ENCODE measurements at places on chromosomes 5 and 9.

DNA sequence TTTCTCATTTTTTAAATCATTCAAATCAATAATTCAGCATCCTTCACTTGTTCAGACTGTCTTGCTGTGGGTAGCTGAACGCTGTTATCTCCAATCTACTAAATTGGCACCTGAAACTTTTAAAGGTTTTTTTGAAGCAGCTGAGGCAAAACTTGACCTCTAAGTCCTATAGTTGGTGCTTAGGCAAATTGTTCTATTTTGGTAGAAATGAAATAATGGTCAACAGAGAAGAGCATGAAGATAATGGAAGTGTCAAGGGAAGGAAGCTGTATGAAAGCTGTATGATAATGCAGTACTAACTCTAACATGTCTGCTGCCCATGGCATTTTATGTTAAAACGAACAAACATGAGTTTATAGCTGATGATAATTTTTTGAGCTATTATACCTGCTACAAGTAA lies 138.0 kb downstream of the GDNF start:
- no peak for DNase-seq

DNA sequence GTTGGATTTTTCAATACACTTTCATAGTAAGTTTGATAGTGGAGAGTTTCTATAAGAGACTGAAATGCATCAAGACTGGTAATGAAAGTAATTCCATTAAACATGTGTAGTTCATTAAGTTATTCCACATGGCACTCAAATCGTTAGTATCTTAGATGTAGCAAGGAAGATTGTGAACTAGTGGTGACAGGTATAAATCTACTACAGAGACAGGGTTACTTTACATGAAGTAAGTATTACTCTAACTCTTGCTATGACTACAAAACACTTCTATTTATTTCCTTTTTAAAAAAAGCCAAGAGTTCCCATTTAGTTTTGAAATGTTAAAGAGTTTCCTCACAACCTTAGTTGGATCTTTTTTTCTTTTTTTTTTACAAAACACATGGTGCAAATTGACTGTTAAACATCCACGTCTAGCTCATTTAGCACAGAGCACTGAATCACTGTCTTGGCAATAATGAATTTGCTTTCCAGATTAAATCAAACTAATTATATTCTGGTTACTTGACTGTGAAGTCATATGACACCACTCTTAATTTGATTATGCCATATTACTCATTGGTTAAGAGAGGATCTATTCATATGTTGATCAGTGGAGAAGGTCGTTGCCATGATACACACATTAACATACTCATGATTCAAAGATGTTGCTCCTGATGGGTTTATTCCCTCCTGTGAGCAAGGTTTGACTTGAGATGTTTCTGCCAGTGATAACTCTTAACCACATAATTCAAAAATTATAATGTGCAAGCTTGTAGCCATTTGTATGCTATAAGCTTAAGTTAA lies 644.8 kb downstream of the EFNA5 start:
- no peak for DNase-seq

DNA sequence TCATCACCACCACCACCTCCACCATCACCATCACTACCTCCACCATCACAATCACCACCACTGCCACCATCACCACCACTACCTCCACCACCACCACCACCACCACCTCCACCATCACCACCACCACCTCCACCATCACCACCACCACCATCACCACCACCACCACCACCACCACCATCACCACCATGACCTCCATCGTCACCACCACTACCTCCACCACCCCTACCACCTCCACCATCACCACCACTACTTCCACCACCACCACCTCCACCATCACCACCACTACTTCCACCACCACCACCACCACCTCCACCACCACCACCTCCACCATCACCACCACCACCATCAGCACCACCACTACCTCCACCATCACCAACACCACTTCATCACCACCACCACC lies 23.5 kb upstream of the ADCY2 start:
- DNase-seq: no peak

DNA sequence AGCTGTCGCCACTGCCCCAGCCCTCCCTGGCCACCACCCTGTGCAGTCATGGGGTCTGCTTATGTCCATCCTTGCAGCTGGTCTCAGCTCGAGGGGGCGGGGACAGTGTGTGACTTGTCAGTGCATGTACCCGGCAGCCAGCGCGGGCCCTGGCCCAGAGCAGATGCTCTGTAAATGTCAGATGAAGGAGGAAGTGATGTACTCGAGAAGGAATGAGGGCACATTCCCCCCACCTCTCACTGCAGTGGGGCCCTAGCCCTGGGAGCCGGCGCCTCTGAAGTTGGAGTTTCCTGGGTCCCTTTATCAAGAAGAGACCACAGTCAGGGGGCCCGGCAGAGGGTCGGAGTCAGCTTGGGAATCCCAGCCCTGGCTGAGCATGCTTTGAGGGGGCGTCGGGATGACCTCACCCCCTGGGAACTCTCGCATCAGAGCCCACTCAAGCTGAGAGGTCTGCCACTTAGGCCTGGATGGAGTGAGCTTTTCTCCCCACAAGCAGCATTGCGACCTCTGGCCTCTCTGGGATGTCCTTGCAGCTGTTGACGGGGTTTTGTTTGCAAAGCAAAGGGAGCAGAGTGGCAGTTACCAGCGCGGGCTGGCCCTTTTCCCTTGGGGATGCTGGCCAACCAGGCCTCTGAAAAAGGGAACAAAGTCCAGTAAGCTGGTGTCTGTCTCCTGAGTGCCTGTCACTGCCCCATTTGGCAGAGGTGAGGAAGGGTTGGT lies 19.0 kb downstream of the NEURL1B start:
- DNase-seq: no peak

DNA sequence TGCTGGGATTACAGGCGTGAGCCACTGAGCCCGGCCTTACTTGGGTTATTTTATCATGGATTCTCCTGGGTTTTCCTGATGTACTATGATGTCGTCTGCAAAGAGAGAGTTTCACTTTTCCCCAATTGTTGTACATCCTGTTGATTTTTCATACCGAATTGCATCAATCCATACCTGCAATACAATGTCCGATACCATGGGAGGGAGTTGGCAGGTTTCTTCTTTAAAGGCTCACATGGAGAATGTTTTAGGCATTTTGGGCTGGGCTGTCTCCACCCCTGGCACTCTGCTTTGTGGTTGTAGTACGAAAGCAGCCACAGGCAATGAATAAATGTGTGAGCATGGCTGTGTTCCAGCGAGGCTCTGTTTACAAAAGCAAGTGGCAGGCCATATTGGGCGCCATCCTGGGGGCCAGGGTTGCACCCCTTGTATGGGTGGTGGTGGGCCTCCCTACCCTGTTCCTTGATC lies 35.1 kb upstream of the EXOC3 start:
- DNase-seq: no peak

DNA sequence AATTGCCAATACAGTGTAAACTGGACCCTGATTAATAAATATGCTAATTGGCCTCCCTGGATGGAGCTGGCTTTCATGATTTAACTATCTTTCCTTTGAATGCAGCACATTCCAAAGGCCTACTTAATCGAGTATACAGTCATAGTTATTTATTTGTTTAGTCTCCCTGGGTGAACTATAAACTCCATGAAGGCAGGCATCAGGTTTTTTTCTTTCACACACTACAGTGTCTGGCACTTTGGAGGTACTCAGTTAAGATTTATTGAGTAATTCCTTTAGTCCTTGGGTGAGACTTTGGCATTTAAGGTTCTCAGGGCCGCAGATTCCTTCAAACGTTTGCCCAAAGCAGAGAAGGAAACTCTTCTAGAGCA lies 20.5 kb downstream of the RUSC2 start:
- DNase-seq: no peak

DNA sequence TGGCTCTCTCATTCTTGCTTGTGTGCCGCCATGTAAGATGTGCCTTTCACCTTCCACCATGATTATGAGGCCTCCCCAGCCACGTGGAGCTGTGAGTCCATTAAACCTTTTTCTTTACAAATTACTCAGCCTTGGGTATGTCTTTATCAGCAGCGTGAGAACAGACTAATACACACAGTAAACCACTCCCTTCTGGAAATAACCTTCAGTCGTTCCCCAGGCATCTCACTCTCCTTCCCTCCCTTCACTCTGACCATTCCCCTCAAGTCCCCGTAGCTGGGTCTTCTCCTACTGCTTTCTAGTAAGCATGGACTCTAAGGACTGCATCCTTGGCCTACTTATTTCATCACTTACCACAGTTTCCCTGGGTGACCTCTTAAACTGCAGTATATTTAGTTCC lies 493.9 kb downstream of the CCDC171 start:
- DNase-seq: no peak

DNA sequence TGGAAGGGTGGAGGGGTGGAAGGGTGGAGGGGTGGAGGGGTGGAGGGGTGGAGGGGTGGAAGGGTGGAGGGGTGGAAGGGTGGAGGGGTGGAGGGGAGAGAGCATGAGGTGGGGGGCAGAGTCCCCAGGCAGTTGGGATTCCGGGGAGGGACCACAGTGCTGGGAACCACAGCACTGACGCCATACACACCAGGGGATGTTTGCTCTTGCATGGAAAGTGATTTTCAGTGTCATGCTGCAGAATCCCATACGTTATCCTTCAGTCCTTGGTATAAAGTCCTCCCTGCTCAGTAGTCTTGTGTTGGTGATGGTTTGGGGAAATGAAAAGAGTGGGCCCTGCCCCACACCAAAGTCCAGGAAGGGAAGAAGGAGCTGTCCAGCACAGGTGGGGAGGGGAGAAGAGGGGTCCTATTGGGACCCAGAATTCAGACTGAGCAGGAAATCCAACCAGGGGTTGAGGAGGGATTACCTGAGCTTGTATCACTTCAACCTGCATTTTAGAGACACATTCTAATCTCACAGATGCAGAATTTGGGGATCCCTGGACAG lies 5.5 kb upstream of the FIBCD1 start:
- no peak for DNase-seq

DNA sequence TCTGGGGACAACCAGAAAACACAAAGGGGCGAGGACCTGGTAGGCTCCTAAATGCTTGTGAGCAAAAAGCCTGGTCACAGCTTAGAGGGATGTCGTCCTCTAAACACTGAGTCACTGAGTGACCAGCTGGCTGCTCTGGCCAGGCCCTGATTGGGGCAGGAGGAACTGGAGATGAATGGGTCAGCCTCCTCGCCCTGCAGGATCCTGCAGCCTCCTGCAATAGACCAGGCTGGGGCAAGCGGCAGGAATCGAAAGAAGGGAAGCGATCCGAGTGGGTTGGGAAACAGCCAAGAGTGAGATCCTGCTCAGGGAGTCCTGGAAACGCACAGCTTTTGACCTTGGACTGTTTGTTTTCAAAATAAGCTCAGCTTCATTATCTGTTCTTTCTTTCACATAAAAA lies 34.1 kb upstream of the MSX2 start:
- no peak for DNase-seq

- peak; percentile 78 for DNase-seq
These were observed 2.5 kb upstream of the SEC16A start for GRCh38 chr9:136485049-136486045.

DNA sequence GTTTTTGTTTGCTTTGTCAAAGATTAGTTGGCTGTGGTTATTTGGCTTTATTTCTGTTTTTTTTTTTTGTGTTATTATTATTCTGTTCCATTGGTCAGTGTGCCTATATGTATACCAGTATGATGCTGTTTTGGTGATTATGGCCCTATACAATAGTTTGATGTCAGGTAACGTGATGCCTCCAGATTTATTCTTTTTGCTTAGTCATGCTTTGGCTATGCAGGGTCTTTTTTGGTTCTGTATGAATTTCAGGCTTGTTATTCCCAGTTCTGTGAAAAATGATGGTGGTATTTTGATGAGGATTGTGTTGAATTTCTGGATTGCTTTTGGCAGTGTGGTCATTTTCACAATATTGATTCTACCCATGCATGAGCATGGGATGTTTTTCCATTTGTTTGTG lies 312.8 kb downstream of the TAF11L14 start:
- no peak for DNase-seq

GRCh38 chr5:72460413-72460812 lies 46.8 kb downstream of the ZNF366 start:
- no peak for DNase-seq

DNA sequence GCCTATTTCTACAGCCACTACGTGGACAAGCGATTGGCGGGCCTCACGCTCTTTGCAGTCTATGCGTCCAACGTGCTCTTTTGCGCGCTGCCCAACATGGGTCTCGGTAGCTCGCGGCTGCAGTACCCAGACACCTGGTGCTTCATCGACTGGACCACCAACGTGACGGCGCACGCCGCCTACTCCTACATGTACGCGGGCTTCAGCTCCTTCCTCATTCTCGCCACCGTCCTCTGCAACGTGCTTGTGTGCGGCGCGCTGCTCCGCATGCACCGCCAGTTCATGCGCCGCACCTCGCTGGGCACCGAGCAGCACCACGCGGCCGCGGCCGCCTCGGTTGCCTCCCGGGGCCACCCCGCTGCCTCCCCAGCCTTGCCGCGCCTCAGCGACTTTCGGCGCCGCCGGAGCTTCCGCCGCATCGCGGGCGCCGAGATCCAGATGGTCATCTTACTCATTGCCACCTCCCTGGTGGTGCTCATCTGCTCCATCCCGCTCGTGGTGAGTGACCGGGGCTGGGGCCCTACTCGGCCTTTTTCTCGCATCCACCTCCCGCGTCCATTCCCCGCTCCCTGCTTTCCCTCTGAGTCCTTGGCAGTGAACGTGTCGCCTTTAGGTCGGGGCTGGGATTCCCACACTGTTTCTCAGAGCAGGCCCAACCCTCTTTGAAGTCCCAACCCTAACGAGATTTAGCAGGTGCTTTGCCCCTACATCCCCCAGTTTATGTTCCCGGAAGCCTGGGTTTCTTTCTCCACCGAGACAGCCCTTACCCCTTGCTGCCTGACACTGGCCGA lies 1.8 kb downstream of the PTGER4 start:
- DNase-seq: no peak

- DNase-seq: no peak
These were observed 10.6 kb downstream of the GRIN3A start for GRCh38 chr9:101727612-101728524.

GRCh38 chr9:14327036-14327435 lies 13.1 kb upstream of the NFIB start:
- DNase-seq: no peak

GRCh38 chr5:147140558-147140957 lies 94.3 kb upstream of the STK32A start:
- no peak for DNase-seq

DNA sequence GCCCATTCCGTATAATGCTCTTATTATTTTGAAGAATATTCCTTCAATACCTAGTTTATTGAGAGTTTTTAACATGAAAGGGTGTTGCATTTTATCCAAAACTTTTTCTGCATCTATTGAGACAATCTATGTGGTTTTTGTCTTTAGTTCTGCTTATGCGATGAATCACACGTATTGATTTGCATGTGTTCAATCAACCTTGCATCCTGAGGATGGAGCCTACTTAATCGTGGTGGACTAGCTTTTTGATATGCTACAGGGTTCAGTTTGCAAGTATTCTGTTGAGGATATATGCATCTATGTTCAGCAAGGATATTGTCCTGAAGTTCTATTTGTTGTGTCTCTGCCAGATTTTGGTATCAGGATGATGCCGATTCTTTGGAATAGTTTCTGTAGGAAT lies 1070.3 kb upstream of the CDH18 start:
- DNase-seq: no peak

- DNase-seq: no peak
These were observed 44.7 kb downstream of the ERAP1 start for GRCh38 chr5:96763026-96763425.

Measured in activated T-helper 1 cell treated with anti-CD3 and anti-CD28 coated beads, Interleukin-2, amount 50 U/mL, for 16 hours (primary cell).